NB4 (cell line): ENCODE measurements at places on chromosomes 16 and 17.

DNA sequence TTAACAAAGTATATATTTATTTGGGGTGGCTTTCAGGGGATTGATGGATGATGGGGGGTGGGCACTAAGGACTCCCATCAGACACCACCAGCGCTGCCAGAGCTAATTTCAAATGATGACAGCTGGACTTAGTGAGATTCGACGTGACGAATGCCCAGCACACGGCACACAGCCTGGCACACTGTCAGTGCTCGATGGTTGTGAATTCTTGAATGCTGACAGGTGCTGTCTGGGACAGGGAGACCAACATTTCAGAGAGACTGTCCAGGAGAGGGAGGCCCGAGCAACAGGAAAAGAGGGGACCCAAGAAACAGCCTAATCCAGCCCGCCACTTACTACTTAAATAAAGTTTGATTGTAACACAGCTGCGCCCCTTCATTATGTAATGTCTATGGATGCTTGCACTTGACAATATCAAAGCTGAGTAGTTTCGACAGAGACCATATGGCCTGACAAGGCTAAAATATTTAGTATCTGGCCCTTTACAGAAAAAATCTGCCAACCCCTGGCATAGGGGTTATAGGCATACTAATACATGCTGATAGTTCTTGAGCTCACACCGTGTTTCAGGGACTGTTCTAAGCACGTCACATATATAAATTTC, 6.2 kb upstream of the MPRIP start:
- no peak for DNase-seq

DNA sequence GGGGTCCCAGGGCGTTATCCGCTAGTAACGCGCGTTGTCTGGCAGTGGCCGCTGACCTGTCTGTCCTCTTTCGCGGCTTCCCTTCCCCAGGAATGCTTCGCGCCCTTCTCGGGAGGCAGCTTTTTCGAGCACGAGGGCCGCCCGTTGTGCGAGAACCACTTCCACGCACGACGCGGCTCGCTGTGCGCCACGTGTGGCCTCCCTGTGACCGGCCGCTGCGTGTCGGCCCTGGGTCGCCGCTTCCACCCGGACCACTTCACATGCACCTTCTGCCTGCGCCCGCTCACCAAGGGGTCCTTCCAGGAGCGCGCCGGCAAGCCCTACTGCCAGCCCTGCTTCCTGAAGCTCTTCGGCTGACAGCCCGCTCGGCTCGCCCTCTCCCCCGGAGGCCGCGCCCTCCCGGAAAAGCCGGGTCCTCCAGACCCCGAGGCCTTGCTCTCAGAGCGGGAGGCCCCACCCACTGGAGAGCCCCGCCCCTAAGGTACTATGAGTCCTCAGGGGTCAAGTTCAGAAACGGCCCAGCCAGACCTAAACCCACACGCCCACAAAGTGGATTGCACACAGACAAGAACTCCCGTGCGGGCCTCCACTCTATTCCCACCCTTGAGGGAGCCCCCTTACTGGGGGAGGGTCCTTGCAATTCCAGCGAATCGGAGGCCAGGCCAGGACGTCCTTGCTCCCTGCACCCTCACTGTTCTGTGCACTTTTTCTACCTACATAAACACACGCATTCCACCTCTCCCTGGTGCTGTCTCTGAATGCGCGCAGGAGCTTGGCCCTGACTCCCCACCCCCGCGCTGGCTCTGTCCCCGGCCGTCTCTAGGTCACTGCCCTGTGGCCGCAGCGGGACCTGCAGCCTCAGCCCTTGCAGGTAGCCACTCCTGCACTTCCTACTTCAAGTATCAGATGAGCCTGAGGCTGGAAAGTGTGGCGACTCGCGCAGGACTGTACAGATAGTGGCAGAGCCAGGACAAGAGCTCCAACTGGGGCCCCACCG, 5.4 kb upstream of the SLC5A2 start:
- peak; percentile 91 for DNase-seq

GRCh38 chr16:11597235-11598095, 10.7 kb upstream of the LITAF start:
- DNase-seq: peak; percentile 84

GRCh38 chr16:10093576-10093975, 88.7 kb downstream of the GRIN2A start:
- peak; percentile 7 for DNase-seq

GRCh38 chr16:72197545-72197944, 25.6 kb upstream of the PMFBP1 start:
- DNase-seq: no peak

DNA sequence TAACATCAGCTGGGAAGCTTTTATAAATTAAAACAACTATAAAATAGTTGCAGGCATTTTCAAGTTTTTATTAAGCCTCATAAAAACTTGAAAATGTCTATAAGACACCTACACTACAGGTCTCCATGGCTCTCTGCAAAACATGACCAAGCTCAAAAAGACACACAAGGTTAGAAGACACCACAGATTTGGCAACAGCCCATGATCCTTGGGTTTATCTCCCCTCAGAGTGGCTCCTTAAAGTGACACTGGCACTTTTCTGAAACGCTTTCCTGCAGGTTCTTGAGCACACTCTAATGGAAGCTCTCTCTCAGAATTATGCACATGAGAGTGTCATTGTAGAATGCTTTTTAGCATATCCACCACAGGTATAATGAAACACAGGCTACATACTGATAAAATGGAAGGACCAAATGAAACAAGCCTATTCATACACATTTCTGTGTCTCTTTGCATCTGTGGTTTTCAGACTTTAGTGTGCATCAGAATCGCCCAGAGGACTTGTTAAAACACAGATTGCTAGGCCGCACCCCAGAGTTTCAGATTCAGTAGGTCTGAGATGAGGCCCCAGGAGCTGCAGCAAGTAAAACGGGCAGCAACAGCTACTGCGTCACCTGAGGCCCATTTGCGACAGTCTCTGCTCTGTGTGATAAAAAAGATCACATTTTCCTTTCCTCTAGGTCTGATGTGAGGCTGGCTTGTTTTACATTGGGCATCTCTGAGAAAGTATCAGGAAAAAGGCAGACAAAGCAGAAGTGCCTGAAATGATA, 75.0 kb upstream of the WSB1 start:
- DNase-seq: no peak

- peak; percentile 81 for DNase-seq
These were observed 29.0 kb downstream of the KATNB1 start for GRCh38 chr16:57764341-57765159.

DNA sequence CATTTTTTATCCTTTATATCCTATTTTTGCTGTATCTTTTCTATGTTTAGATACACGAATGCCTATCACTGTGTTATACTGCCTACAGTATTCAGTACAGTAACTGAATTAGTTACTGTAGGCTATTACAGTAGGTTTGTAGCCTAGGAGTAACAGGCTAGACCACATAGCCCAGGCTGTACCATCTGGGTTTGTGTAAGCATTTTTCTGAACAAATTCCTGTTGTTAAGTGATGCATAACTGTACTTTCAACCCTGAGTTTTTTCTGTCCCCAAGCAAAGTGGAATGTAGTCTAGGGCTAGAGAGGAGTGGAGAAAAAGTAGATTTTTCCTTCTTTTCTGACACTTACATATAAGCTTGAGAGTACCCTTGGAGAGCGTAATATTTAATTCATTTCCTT, 282.1 kb downstream of the HS3ST3B1 start:
- DNase-seq: no peak

GRCh38 chr16:66512272-66513110, 37.4 kb downstream of the TK2 start:
- no peak for DNase-seq

GRCh38 chr17:74852237-74853047, 7.2 kb downstream of the GRIN2C start:
- DNase-seq: no peak

- DNase-seq: no peak
These were observed 216.0 kb downstream of the FOXL1 start for GRCh38 chr16:86794216-86794864.

- no peak for DNase-seq
These were observed 9.8 kb upstream of the TMEM92 start for GRCh38 chr17:50264263-50265113.

DNA sequence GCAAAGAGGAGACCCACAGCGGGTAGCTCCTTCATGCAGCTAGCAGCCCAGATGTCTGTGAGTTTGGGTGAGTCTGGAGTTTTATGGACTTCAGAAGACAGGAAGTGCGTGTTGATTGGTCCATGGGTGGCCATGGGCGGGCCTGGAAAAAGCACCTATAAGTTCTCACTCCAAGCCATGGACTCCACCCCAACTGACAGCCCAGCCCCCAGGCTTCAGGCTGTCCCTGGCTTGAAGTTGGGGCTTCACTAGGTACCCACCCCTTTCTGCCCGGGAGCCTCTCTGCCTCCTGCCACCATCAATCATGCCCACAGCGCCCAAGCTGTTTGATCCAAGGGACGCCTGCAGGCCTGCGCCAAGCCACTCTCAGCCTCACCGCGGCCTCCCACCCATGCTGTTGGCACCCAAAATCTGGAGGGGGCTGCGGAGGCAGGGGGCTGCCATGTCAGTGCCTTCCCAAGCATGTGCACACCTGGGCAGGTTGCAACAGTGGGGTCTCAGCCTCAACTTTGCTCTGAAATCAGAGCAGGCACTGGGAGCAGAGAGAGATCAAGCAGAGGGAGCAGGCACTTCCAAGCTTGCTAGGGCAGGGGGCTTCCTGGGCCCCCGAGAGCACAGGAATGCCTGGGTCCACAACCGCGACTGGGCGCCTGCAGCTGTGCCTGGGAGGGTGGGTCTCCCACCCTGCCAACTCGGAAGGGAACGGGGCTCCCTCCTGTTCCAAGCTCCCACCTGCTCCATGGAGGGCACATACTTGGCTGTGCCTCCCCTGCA, 1503.7 kb downstream of the CDH11 start:
- DNase-seq: peak; percentile 2

- no peak for DNase-seq
These were observed 28.2 kb upstream of the HAS3 start for GRCh38 chr16:69077251-69077650.

DNA sequence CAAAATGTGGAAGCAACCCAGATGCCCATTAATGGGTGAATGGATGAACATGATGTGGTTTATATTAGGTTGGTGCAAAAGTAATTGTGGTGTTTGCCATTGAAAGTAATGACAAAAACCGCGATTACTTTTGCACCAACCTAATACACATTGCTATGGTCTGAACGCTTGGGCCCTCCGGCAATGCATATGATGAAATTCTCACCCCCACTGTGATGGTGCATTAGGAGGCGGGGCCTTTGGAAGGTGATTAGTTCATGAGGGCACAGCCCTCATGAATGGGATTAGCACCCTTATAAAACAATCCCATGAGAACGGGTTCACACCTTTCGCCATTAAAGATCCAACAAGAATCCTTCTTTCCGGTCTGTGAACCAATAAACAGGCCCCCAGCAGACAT, 25.3 kb upstream of the PRM1 start:
- peak; percentile 56 for DNase-seq

GRCh38 chr17:64055183-64056142, 35.0 kb upstream of the ICAM2 start:
- no peak for DNase-seq

DNA sequence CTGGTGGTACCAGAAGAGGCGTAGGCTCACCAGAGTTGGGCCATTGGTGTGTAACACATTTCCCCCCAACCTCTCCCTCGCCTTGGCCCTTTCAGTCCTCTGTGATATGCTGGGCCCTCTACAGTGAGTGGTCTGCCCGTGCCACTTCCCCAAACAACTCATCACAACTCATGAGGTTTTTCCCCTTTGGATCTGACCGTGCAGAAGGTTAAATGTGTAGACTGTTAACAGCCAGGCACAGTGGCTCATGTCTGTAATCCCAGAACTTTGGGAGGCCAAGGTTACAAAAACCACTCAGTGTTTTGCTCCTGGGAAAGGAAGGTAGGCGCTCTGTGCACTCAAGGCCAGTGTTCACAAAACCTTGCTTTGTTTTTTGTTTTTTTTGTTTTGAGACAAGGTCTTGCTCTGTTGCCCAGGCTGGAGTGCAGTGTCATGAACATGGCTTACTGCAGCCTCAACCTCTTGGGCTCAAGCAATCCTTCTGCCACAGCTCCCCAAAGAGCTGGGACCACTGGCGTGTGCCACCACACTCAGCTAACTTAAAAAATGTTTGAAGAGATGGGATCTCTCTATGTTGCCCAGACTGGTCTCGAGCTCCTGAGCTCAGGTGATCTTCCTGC, 11.3 kb upstream of the CYB5B start:
- DNase-seq: no peak

DNA sequence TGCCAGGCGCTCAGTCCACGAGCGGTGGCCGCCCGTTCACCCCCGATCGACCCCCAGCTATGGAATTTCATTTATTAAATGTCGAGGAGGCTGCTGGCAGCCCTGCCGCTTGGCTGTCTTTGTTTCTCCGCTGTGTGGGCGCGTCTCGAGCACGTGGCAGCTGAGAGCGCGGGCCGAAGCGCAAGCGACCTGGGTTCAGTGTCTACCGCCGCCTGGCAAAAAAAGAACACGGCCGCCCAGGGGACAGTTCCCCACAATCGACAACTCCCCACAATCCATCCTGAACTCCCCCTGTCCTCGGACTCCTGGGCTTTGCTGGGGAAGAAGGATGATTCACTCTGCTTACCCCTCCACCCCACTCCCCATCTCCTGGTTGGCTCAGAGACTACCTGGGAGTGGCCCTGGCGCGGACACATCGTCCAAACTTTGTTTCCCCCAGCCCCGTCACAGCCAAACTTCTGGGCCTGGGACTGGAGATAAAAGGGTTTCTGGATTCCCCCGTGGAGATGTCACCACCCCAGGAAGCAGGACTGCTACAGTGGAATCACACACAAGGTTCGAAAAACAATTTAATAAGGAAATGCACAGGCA, 1.7 kb upstream of the ANKRD13B start:
- no peak for DNase-seq

DNA sequence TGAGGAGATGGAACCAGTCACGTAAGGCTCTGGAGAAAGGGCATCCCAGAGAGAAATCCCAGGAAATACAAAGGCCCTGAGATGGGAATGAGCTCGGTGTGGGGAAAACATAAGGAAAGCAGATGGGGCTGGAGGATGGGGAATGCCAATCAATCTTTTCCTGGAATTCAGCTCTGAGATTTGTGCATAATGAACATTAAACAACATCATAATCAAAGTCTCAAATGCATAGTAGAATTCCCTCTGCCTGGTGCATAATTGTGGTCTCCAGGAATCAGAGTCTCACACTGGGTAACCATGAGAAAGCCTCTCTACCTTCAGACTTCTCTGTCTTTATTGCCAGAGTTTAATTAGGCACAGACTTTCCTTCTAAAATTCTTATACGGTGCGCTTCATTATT, 30.8 kb downstream of the OTOA start:
- DNase-seq: no peak
